ENCODE measurements at places on chromosomes 2 and 18. TPM values are rescaled to one million over a fixed set of nuclear protein-coding genes. Genes with fewer than 3 reads are reported as not detected.

The CNTNAP5 gene
- 1.7 TPM for total RNA-seq

The GKN1 gene
- total RNA-seq: not detected

The SPRED2 gene
- total RNA-seq: 25.8 TPM

The AFF3 gene
- total RNA-seq: 18.0 TPM

The ARMC9 gene
- total RNA-seq: 11.9 TPM

The CXCR1 gene
- total RNA-seq: 0.31 TPM

The RESP18 gene
- total RNA-seq: not detected

The BOLL gene
- 2.8 TPM for total RNA-seq

The TLX2 gene
- total RNA-seq: not detected

The CFAP221 gene
- total RNA-seq: 3.0 TPM

The USP14 gene
- 36.9 TPM for total RNA-seq

The METAP1D gene
- total RNA-seq: 15.1 TPM

The EVX2 gene
- not detected for total RNA-seq

The TMEM247 gene
- not detected for total RNA-seq

The MYCN gene
- 7.3 TPM for total RNA-seq

The CDH2 gene
- total RNA-seq: 6.5 TPM

The ASIC4 gene
- 0.10 TPM for total RNA-seq

The FIGN gene
- 1.9 TPM for total RNA-seq

The CIDEA gene
- not detected for total RNA-seq

Data from tongue (tissue), 3 donors.